ENCODE measurements at places on chromosomes 3 and 15. TPM values are rescaled to one million over a fixed set of nuclear protein-coding genes. Genes with fewer than 3 reads are reported as not detected.

Gene OCA2
- 0.26 TPM for total RNA-seq

Gene TNK2
- 6.8 TPM for total RNA-seq

Gene FSIP1
- total RNA-seq, result 28.8 TPM

DNA sequence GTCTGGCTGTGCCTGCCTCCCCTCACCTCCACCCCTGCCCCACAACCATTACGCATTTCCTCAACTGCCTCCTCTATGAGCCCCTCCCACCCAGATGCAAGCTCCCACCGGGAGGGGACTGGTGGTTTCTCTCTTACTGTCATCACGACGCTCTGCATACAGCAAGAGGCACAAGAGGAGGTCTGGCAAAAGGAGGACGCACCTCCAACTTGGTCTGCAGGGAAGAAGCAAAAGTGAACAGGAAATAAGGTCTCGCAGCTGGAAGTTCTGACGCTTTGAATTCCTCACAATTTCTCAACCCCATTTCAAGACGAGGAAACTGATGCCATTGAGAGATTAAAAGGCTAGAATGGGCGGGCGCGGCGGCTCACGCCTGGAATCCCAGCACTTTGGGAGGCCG lies 42.3 kb upstream of the MUC4 start:
- DNase-seq, result no peak

DNA sequence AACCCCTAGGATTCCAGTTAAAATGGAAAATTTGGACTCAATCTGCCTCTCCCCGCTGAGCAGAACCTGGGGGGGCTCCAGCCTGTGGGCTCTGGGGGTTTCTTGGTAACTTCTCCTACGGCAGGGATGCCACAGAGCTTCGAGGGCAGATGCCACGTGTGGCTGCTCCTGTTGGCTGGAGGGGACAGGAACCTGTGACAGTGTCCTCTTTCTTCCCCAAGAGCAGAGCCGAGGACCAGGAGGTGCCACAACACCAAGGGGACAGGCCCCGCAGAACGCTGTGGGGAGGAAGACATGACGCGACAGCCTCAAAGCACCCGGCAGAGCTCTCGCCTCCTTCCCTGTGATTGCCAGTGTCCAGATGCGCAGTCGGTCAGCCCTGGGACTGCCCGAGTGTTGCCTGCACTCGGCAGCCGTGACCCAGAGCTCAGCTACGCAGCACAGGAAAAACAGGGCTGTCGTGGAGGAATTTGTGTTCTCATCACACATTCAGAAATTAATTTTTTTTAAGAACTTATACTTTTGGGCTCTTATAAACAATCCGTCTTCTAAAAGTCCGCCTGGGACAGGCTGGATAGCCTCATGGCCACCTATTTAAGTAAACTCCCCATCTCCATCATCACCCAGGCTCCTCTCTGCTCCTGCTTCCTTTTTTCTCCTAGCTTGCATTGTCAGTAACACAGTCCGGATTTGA lies 131.9 kb upstream of the MEF2A start:
- DNase-seq, result no peak

- no peak for DNase-seq
Observed at GRCh38 chr3:114550165-114550564, 256.3 kb downstream of the TIGIT start.

- no peak for DNase-seq
Observed at GRCh38 chr3:113617726-113618125, 78.7 kb downstream of the USF3 start.

- peak; percentile 32 for DNase-seq
Observed at GRCh38 chr3:99562990-99563607, 75.3 kb upstream of the COL8A1 start.

DNA sequence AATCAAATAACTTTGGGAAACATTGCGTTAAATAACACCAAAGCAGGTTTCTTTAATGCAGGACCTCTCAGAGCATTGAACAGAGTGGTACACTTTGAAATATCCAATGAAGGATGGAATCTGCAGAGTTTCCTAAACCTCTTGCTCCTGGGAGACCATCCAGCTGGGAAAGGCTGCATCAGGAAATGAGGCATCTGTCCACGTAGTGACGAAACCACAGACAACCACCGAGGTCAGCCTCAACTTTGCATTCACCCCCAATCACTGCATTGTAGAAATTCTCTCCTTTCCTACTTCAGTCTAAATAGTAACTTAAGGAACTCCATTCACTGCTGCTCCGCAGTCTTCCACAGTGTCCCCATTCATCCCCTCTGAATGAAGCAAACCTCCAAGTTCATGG lies 41.5 kb upstream of the CDV3 start:
- no peak for DNase-seq

All from bronchial epithelial cell (primary cell).